ENCODE measurements at places on chromosomes 1 and 21.
A peak's percentile ranks its signal among the peaks of the same experiment; 100 is the strongest.

GRCh38 chr1:159188375-159188788 is 16.3 kb upstream of the ACKR1 start:
- DNase-seq, result peak; percentile 43

DNA sequence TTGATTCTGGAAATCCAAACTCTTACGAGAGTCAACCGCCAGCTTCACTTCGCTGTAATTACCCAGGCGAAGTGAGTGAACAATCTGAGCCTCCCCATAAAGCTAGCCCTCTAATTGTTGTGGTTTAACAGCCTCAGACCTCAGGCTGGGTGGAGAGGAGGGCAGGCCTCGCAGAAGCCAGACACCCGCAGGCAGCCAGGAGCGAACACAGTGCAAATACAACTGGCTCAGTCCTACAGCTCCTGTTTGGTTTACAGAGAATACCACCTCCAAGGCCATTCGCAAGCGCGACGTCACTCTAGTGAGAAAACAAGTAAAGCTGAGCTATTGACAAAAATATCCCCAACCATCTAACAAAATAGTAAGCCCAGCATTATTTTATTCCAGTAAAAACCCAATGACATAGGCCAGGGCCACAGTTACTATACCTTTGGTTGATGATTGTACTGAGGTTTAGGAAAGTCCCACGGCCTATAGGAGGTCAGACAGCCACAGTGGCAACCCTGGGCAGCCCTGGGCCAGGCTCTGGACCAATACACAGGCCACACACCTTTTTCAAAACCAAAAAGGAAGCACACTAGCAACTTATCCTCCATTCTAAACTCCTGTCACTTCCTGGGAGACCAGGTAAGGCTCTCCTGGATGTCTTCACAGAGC is 163.3 kb downstream of the ETS2 start:
- no peak for DNase-seq

DNA sequence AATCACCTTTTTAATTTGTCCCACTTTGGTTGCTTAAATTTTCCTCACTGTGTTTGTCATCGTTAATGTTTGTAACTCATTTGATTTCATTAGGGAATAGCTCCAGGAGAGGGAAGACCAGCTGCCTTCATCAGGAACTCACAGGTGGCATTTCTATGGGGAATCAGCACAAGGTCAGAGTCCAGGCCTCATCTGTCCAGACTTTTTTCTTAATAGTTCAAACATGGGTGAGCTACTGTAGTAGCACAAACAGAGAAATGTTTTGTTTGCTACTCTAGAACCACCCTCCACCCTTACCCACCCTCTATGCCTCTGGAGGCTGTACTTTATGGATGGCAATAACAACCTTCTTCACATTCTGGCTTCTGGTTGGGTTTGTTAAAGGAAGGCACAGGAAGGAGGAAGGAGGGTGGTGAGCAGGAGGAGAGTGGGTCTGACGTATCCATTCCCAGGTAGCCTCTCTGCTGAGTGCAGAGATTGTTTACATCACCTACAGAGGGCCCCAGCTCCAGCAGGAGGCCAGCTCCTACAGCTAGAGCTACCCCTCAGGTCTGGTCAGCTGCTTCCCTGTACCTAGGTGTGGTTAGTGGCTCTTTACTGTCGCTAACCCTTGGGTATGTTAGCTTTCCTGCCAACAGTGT is 8.1 kb upstream of the TEDDM1 start:
- no peak for DNase-seq

GRCh38 chr1:172964864-172965263 is 85.9 kb downstream of the TNFSF18 start:
- no peak for DNase-seq

DNA sequence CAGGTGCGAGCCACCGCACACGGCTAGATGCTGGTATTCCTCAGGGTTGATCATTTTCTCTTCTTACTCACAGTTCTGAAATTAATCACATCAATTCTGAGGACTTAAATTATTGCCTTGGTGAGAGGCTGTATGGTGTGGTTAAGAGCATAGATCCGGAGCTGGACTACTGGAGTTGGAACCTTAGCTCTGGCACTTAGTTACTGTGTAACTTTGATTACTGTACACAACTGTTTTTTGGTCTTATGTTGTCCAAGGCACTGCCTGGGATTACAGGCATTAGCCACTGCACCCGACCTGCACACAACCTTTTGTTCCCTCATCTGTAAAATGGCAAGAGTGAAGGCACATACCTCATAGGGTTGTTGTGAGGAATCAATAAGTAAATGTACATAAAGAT is 25.6 kb upstream of the THRAP3 start:
- no peak for DNase-seq

Measured in hematopoietic multipotent progenitor cell (in vitro differentiated cells).